ENCODE measurements at places on chromosomes 2 and 18. TPM values are rescaled to one million over a fixed set of nuclear protein-coding genes. Genes with fewer than 3 reads are reported as not detected.

- DNase-seq: no peak
- no peak overlapping the region for H3K4me3 ChIP-seq
Measured at GRCh38 chr2:217154923-217155322, 295.1 kb upstream of the TNP1 start.

DNA sequence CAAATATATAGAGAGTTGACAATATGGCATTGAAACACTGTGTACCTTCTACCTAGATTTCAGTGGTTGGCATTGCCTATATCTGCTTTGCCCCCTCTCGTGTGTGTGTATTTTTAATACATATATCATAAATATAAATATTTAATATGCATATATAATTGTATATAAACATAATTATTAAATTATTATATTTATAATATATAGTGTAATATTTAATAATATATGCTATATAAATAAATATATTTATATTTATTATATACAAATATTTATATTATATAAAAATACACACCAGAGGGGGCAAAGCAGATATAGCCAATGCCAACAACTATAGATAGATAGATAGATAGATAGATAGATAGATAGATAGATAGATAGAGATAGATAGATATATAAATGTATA lies 124.1 kb downstream of the KIAA1328 start:
- H3K4me1 ChIP-seq: no peaks in the 10 kb centered on the region
- H3K4me3 ChIP-seq: no peak overlapping the region
- no peaks in the 10 kb centered on the region for H3K27me3 ChIP-seq
- DNase-seq: no peak
- no peak overlapping the region for H3K27ac ChIP-seq

- no peak for DNase-seq
- no peak overlapping the region for H3K4me3 ChIP-seq
- no peak overlapping the region for H3K27ac ChIP-seq
- no peaks in the 10 kb centered on the region for H3K36me3 ChIP-seq
- peaks cover 4% of the 10 kb centered on the region for H3K27me3 ChIP-seq
Measured at GRCh38 chr2:120587279-120587996, 148.2 kb upstream of the GLI2 start.

DNA sequence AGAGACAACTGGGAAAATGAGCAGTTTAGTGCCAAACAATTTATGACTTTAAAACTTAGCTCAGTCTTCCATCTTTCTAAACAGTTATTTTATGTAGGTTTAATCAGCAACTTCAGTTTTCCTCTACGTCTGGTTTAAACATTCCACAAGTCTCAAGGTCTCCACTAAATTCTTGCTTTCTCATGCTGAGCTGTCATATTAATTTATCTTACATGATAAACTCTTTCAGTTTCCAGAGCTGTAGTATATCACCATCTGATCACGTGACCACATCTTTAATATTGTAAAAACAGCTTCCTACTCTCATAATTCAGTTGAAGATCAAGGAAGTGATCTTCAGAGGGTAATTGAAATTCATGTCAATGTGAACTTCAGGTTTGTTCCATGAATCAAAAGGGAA lies 158.6 kb downstream of the ZNF804A start:
- H3K36me3 ChIP-seq: no peaks in the 10 kb centered on the region
- H3K27me3 ChIP-seq: no peaks in the 10 kb centered on the region
- DNase-seq: no peak

DNA sequence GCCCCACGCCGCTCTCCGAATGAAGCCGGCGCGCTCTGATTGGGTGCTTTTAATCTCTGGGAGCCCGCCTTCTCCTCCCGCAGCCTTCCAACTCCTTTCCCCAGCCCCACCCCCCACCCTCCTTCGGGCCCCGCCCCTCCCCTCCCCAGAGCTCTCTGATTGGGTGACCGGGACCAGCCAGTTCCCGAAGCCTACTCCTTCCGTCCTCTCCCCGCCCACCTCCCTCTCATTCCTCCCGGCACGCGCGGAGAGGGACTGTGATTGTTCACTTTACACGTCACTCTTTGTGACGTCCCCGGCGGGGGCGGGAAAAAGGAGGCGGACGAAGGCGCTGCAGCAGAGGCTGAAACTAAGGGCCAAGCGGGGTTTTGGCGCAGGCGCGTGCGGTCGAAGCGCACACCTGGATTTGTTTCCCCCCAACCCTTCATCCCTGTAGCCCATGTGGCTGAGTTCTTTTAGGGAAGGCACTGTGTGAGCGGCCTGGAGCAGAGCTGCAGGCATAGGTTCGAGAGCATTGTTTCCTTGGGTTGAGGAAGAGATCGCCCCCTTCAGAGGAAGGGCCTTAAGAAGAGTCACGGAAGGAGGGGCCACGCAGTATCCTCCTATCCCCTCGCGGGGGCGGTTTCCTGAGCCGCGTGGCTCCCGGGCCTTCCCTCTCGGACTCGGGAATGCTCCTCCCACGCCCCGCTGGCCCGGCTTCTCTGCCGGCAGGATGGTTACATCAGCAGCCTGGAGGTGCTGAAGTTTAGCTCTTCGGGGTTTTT lies at the start of gene MEX3C:
TSS of gene MEX3C (minus strand) at position 21 of the 764 bp plus-strand sequence. CDS start 361 bp downstream, outside the sequence.
- no peaks in the 10 kb centered on the region for H3K36me3 ChIP-seq
- H3K27ac ChIP-seq: peak within 1 kb of the TSS; percentile 77
- peak within 1 kb of the TSS; percentile 76 for H3K4me3 ChIP-seq
- H3K27me3 ChIP-seq: no peaks in the 10 kb centered on the region
- peaks cover 24% of the 10 kb centered on the region for H3K4me1 ChIP-seq

DNA sequence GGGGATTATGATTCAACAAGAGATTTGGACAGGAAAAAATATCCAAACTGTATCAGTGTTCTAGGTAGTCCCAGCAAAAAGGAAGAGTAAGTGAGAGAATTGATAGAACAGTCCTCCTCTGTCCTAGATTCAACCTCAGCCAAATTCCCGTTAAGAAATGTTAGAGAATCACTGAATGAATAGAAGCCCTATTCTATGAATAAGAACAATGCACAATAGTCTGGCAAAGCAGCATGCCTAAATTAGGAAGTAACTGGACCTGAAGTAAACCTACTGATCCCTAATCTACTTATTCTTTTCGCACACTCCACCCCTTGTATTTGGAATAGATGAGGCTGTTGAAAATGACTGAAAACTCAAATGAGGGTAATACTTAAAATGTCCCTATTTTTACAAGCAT lies 1665.5 kb downstream of the LRP1B start:
- H3K27ac ChIP-seq: no peak overlapping the region
- H3K4me1 ChIP-seq: no peaks in the 10 kb centered on the region
- no peak overlapping the region for H3K4me3 ChIP-seq
- H3K36me3 ChIP-seq: no peaks in the 10 kb centered on the region

PER2 gene
- 13.4 TPM for total RNA-seq

NAGK gene
- 161 TPM for total RNA-seq

ACOXL gene
- not detected for total RNA-seq

Data from CD4-positive, alpha-beta memory T cell (primary cell).